Osteocyte (in vitro differentiated cells): ENCODE measurements at places on chromosomes 5 and 9. TPM values are rescaled to one million over a fixed set of nuclear protein-coding genes. Genes with fewer than 3 reads are reported as not detected.

The CANX gene
- total RNA-seq = 809 and 868 TPM in 2 replicates

The CCDC152 gene
- not detected in 2 replicates for total RNA-seq

The DNAJC25 gene
- total RNA-seq = 5.4 and 6.5 TPM in 2 replicates

The NR5A1 gene
- not detected in 2 replicates for total RNA-seq

The LCNL1 gene
- 3.0 and 3.4 TPM in 2 replicates for total RNA-seq

The PDZD2 gene
- total RNA-seq = 2.3 and 2.8 TPM in 2 replicates

The GFRA3 gene
- total RNA-seq = 0.18 TPM in 1 of 2 replicates, not detected in the other

The BHMT gene
- total RNA-seq = not detected in 2 replicates

The WDR38 gene
- total RNA-seq = not detected in 2 replicates

The LCN15 gene
- not detected in 2 replicates for total RNA-seq

The CAPSL gene
- total RNA-seq = not detected in 2 replicates

The TSSK1B gene
- 0.21 and 0.42 TPM in 2 replicates for total RNA-seq

The SLC6A19 gene
- total RNA-seq = not detected in 2 replicates

The RNF224 gene
- not detected in 2 replicates for total RNA-seq

The TRIM7 gene
- total RNA-seq = 3.8 and 4.0 TPM in 2 replicates

The STK10 gene
- total RNA-seq = 66.2 and 86.0 TPM in 2 replicates

The SPATA31D4 gene
- total RNA-seq = not detected in 2 replicates

The HSDL2 gene
- 19.0 and 20.1 TPM in 2 replicates for total RNA-seq

The TMEM174 gene
- total RNA-seq = not detected in 2 replicates

The LCN10 gene
- not detected in 2 replicates for total RNA-seq

The CARD6 gene
- 0.73 and 1.1 TPM in 2 replicates for total RNA-seq

The CBY3 gene
- total RNA-seq = not detected in 2 replicates

The DHX29 gene
- total RNA-seq = 23.1 and 24.5 TPM in 2 replicates

The CD180 gene
- not detected in 2 replicates for total RNA-seq

The OR1K1 gene
- not detected in 2 replicates for total RNA-seq

The FIBCD1 gene
- total RNA-seq = 17.5 and 18.2 TPM in 2 replicates

The DOCK8 gene
- total RNA-seq = not detected in 2 replicates

The FAM169A gene
- total RNA-seq = 2.7 and 3.6 TPM in 2 replicates

The OBP2B gene
- not detected in 2 replicates for total RNA-seq

The PCDHA1 gene
- not detected in 2 replicates for total RNA-seq

The ARID3C gene
- total RNA-seq = not detected in 2 replicates

The INSL6 gene
- not detected in 2 replicates for total RNA-seq

The PFN3 gene
- total RNA-seq = not detected in 2 replicates

The PLAC8L1 gene
- 1.4 and 2.1 TPM in 2 replicates for total RNA-seq
